ENCODE measurements at places on chromosomes 6 and 20. TPM values are rescaled to one million over a fixed set of nuclear protein-coding genes. Genes with fewer than 3 reads are reported as not detected.

The SPATS1 gene
- total RNA-seq, result 8.4 TPM

The IL17F gene
- total RNA-seq, result not detected

DNA sequence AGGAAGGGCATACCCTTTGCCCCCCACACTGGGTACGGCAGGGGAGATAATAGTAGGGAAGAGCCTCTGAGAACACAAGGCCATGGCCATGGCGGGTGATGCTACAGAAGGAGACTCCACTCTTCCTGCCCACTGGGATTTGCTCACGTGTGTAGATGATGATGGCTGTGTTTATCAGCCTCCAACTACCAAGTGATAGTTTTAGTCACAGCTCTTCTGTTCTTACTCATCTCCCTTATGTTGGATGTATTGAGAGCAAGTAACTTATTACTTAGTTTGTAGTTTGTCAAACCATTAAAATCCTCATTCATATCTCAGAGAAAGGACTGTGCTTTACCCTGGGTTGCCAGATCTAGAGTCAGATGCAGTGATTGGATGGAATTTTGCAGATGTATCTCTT lies 66.0 kb downstream of the CDH26 start:
- no peak for DNase-seq

DNA sequence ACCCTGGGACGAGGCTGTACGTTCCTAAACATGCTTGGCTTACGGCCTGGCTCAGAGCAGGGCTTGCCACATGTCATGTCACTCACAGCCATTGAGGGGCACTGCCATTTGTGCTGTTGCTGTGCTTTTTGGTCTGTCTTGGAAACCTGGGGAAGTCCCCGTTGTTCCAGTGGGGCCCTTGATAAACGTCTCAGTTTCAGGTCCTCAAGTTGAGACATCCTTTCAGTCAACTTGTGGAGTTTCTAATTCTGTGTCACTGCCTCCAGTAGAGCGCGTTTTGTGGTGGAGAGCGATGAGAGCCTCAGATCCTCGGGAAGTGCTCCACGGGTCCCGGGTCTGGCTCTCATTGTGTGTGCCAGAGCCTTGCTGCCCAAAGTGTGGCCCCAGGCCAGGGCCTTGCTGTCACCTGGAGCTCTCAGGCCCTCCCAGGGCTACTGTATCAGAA lies 43.0 kb upstream of the CCR6 start:
- no peak for DNase-seq

DNA sequence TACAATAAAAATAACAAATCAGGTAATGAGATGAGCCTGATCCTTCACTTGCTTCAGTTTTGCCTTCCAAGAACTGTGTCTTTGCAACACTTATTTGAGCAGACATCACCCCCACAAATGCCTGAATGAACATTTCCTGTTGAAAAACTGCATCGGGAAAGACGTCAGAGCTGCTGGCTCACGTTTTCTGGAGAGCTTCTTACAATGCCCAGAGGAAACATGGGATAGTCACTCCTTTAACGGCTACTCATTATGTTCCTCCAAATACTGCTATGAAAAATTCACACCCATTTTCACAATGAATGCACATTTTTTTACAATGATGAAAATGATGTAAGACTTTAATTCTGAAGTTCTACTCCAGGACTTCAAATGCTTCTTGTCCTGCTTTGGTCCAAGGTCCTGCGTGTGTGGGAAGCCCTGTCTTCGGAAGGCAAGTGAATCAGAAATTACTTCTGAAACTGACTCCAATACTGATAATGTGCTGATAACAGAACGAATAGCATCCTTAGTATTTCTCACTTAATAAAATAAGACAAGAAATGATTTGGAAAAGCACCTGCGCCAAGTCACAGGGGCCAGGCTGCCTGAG lies 238.0 kb downstream of the ANKRD60 start:
- no peak for DNase-seq

DNA sequence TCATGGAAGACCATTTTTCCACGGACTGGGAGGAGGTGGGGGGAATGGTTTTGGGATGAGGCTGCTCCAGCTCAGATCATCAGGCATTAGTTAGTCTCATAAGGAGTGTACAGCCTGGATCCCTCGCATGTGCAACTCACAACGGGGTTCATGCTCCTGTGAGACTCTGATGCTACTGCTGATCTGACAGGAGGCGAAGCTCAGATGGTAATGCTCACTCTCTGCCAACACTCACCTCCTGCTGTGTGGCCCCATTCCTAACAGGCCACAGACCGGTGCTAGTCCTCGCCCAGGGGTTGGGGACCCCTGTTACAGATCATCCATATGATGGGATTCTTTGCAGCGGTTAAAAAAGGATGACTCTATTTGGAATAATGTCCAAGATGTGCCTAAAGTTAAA lies 27.6 kb upstream of the BMP7 start:
- DNase-seq, result no peak
